Naive thymus-derived CD4-positive, alpha-beta T cell (primary cell): ENCODE measurements at places on chromosomes 6 and 20.
A peak's percentile ranks its signal among the peaks of the same experiment; 100 is the strongest.

GRCh38 chr6:9347608-9348007, 912.3 kb upstream of the SLC35B3 start:
- no peak for DNase-seq

GRCh38 chr6:160122744-160123143, 1.1 kb downstream of the SLC22A1 start:
- DNase-seq = no peak

DNA sequence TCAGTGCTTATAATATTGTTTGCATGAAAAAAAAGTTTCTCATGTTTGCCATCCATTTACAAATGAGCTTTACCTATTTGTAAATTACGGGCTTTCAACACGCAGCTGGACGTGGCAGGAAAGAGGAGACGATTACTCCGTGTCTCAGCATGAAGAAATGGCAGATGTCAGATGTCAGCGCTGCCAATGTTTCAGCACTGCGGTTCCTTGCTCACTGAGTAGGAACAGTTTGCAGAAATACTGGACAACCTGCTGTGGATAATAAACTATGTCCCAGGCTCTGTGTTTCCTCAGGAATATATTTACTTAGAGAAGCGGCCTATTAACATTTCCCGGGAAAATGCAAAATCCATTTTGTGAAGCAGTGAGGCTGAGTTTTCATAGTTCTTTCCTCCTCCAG, 22.7 kb downstream of the RAMACL start:
- no peak for DNase-seq

GRCh38 chr6:138540468-138540867, 41.2 kb upstream of the NHSL1 start:
- DNase-seq = no peak

DNA sequence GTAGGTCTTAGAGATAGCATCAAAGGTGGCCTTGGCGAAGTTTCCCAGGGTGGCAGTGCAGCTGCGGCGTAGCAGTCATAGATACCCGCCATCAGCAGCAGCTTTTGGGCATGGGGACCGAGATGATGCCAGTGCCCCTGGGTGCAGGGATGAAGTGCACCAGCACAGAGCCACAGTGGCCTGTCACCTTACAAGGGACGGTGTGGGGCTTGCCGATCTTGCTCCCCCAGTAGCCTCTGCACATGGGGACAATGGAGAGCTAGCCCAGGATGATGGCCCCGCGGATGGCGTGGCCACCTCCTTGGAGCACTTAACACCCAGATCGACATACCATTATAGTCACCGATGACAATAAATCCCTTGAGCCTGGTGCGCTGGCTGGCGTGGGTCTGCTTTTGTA, 195.5 kb downstream of the ZMYND8 start:
- DNase-seq = no peak

- DNase-seq = peak; percentile 34
These were observed 59.7 kb upstream of the SAMD3 start for GRCh38 chr6:130282234-130282995.

GRCh38 chr20:2521369-2522305, 12.9 kb upstream of the ZNF343 start:
- peak; percentile 63 for DNase-seq

- no peak for DNase-seq
These were observed 14.4 kb downstream of the CCDC167 start for GRCh38 chr6:37485291-37485702.

DNA sequence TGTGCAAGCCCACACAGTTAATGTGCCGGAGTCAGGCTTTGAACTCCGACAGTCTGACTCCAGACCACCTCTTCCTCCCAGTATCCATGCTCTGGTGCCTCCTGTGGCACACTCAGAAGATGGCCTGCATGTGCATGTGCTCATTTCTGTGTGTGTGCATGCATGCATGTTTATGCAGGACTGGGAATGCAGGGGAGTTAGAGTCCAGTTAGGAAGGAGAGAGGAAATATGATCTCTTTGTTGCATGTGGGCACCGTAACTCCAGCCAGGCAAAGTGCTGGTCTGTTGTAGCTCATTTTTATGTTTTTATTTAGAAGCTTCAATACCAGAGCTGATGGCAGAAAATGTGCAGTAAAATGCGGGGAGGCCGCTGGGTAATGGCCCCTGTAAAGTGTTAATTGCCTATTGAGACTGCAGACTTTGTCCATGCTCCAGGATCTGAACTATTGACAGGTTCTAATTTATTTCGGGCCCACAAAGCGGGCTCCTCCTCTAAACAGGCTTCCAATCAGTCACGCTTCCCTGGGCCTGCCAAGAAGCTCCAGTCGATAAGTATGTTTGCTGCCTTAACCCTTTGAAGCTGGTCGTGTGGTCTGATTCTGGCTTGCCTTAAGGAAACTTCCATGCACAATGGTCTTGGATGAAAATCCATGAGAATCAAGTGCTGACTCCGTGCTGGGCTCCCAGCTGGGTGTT, 248.3 kb downstream of the DHX35 start:
- DNase-seq = no peak

DNA sequence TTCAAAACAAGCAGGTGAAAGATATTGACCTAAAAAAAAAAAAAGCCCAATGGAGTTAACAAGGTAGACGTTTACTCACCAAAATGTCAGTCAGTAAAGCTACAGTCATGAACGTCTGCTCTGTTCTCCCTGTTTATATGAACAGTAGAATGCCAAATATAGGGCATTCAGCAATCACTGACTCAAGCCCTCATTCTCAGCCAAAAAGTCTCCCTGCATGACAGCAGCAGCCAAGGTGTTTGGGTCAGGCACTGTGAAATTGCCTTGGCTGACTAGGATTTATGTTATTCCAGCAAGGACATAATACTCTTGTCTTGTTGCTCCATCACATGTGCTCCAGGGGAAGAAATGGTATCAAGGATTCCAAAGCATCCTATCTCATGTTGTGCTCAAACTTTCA, 194.7 kb upstream of the RSPO3 start:
- DNase-seq = no peak
